ENCODE measurements at places on chromosomes 12 and 14.

- no peak for DNase-seq
These were observed 392.5 kb upstream of the RGS6 start for GRCh38 chr14:71539650-71540285.

- no peak for DNase-seq
These were observed 21.6 kb upstream of the AMN start for GRCh38 chr14:102900631-102901571.

DNA sequence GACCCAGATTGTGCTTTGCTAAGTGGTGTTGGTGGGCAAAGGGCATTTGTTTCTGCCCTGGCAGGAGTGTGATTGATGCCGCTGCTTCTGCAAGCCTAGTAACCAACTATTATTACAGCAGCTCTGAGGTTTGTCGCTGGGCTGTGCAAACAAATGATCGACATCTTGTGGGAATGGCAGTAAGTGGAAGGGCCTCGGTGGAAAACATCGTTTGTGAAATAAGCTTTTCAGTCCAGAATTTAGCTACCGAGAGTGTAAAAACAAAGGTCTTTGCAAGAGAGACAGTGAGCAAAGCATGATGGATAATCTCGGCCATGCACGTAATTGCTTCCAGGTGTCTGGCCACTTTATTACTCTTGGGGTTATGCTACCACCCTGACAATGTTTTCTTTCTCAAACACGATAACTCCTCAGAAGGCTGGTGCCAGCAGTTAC lies 397.7 kb upstream of the PRICKLE1 start:
- DNase-seq, result no peak

GRCh38 chr12:106074361-106074705 lies 64.4 kb downstream of the NUAK1 start:
- DNase-seq, result no peak

GRCh38 chr12:3617565-3617964 lies 126.6 kb downstream of the PRMT8 start:
- DNase-seq, result no peak

- DNase-seq, result no peak
These were observed 73.6 kb downstream of the ARID2 start for GRCh38 chr12:45803111-45803510.
